ENCODE measurements at places on chromosomes 4 and X.

- no peak for DNase-seq
Observed at GRCh38 chr4:149031399-149031798, 589.2 kb upstream of the NR3C2 start.

GRCh38 chr4:169015186-169015623 lies 5.2 kb upstream of the CBR4 start:
- DNase-seq: no peak

- no peak for DNase-seq
Observed at GRCh38 chr4:101019941-101020401, 327.4 kb downstream of the PPP3CA start.

GRCh38 chrX:53882331-53882730 lies 161.9 kb downstream of the PHF8 start:
- DNase-seq: no peak

GRCh38 chrX:66914080-66914479 lies 275.2 kb upstream of the EDA2R start:
- no peak for DNase-seq

GRCh38 chr4:151798678-151799416 lies 38.0 kb upstream of the GATB start:
- DNase-seq: no peak

DNA sequence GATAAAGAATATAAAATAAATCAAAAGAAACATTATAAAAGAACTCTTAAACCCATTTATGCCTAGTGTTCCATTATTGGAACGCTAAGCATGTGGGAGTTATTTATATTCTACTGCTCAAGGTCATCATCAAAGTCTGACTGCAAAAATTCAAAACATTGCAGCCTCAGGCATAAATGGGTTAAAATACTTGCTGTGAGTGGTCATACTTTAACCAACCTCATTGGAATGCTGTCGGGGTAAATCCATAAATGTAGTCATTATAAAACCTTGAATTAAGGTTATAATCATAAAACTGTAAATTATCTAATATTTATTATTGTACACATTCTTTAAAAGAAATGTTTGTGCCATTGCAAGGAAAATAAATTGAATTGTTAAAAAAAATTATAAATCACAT lies 55.0 kb downstream of the RPS6KA6 start:
- DNase-seq: no peak

DNA sequence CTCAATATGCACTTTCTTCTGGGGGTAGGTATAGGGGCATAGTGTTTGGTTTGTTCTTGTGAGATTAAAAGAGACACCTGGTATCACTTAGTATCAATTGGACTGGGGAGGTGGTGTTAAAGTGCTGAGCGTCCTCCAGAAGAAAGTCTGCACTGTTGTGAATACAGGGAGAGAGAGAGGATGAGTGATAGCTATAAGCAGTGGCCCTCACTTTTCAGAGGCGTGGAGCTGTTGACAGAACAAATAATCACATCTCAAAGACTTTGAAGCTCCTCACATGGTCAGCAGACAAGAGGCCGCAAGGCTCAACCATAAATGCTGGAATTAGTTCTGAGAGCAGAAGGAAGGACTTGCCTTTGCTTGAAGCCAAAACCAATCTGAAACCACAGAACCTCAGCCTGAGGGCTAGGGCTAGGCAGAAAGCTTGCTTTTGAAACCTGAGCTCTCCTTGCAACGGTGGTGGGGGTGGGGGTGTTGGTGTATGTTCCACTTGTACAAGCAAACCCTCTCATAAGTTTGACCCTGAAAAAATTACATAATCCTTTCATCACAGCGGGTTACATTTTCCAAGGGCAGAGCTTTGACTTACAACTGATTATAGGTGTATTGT lies 123.2 kb upstream of the SCML1 start:
- DNase-seq: no peak

GRCh38 chrX:47683829-47684205 lies 24.8 kb upstream of the UXT start:
- DNase-seq: no peak

- DNase-seq: no peak
Observed at GRCh38 chr4:70958681-70959080, 34.8 kb upstream of the DCK start.

DNA sequence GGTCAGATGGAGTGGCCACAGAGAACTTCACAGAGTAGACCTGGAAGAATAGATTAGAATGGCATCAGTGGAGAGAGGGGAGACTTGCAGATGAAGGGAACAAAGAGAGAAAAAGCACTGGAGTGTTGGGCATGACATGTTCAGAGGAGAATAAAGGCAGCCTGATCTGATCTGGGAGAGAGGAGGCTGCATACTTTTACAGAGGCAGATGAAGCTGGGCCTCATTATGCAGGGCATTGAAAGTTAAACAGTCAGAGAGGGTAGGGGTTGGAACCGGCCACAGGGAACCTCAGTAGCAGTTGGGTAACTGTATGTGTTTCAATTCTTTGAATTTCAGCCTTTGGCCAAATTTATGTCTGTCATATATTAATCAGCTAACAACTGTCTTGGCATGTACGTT lies 61.2 kb downstream of the SH3BGRL start:
- no peak for DNase-seq

DNA sequence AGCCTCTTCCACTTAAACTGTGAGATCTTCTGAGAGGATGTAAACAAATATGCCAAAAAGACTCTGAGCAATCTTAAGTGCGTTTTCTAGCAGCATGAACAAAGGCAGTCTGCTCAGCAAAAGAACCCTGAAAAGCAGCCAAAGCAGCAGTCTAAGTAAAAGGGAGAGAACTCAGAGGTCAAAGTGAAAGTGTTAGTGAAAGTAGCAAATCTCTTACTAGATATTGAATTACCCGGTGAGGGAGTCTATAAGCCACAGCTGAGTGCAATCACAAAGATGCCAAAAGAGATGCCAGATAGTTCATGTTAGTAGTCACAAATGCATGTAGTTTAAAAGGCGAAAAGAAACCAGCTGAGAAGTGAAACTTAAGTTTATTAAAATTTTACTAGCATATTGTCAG lies 7.9 kb upstream of the GNRHR start:
- DNase-seq: no peak

DNA sequence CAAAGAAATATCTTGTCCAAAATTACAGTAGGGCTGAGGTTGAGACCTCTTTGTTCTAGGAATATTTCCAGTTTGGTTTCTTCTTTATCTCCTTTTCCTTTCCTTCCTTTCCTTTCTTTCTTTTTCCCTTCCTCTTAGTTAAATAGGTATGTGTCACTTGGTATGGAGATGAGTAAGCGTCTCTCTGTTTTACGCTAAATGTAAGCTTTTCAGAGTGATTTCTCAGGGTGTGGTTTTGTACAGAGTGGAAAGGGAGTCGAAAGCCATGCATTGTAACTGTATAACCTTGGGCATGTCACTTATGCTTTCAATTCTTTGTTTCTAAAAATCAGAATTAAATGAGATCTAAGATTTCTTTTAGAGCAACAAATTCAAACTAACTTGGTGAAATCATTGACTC lies 54.8 kb downstream of the TLL1 start:
- DNase-seq: no peak

GRCh38 chrX:130876226-130876625 lies 26.8 kb downstream of the ENOX2 start:
- DNase-seq: no peak

GRCh38 chrX:152992115-152992514 lies 1.8 kb downstream of the PNMA5 start:
- no peak for DNase-seq

All from nucleus accumbens (tissue), 56 donors.